WTC11 (cell line): ENCODE measurements at places on chromosomes 12 and 14.

DNA sequence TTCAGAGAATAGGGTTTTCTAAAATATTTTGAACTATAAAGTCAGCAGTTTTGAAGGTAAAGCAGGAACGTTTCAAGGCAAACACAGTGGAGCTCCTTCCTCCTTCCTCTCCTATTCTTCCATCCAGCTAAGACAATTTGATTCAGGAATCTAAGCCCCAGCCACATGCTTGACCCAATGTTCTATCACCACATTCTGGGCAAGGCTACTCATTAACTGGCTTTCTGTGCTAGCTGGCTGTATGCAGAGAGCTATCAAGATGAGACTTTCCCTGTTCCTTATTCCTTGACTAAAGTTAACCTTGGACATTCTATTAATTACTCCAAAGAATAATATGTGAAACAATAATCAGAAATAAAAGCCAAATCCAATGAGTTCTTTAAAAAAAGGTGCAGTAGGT lies 266.9 kb downstream of the NOVA1 start:
- no peak for DNase-seq

DNA sequence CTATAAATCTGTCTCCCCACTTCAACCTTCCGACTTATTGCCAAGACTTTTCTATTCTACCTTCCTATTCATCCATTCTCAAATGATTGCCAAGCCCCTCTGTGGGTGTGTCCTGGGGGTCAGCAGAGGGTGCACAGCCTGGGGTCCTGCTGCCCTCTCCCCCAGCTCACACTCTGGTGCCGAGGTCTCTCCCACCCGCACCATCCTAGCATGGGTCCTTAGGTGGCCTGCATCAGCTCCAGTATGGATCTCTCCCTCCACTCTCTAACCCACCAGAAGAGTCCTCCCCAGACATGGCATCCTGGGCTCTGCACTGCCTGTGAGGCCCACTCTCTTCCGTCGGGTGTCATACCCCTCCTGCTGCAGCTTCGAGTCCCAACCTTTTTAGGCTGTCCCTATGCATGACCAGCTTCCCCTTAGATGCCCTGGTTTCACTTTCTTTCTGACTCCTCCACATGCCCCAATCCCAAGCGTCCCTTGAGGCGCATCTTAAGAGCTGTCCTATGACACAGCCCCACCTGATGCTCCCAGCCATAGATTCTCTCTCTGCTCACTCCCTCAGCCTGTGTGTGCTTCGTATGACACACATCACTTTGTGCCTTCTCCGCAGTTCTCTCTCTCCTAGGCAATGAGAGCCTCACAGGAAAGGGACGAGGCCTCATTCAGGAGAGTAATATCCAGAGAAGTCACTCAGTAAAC lies 43.9 kb downstream of the GIT2 start:
- no peak for DNase-seq

DNA sequence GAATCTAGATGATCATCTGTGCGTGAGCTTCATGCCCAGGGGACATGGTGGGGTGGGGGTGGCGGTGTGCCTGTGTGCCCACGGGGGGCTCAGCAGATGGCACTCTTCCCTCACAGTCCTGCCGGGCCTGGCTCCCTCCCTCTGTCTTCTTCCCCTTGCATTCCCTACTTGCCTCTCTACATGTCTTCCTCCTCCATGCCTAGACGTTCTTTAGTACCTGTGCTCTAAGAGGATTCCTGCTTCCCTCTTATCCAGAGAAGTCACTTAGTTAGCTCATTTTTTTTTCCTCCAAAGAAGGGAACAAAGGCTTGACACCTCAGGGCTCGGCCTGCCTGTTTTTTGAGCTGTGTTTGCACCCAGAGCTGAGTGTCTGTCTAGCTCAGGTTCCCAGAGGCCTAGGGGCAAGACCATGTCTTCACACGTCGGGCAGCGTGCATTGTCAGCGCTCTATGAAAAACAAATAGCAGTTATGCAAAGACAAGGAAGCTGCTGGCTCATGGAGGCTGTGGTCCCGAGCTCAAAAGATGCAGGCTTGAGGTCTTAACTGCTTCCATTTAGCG lies 48.8 kb downstream of the NINJ2 start:
- peak; percentile 41 for DNase-seq

DNA sequence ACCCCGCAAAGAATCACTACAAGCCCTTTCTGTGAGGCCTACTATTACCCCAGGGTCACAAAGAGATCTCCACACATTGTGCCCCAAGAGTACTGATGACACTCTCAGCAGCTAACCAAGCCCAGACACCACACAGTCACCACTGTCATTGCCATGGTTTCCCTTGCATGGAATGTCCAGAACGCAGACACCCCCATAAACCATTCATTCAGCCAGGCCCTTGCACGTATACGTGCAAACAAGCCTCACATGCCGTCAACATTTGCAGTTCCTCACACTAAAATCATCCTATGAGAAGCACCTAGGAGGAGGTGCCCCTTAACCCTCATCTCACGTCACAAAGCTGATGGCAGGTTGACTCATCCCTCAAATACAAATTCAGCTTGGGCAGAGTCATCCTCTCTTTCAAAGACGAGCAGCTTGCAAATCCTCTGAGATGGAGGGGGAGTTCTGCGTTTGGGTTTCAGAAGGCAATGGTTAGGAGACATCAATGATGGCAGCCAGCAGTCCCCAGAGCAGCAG lies 17.1 kb upstream of the KRT77 start:
- no peak for DNase-seq

- no peak for DNase-seq
These were observed 510.5 kb upstream of the TBX3 start for GRCh38 chr12:115194448-115194847.

GRCh38 chr14:92717571-92718042 lies 30.8 kb downstream of the LGMN start:
- DNase-seq: no peak

DNA sequence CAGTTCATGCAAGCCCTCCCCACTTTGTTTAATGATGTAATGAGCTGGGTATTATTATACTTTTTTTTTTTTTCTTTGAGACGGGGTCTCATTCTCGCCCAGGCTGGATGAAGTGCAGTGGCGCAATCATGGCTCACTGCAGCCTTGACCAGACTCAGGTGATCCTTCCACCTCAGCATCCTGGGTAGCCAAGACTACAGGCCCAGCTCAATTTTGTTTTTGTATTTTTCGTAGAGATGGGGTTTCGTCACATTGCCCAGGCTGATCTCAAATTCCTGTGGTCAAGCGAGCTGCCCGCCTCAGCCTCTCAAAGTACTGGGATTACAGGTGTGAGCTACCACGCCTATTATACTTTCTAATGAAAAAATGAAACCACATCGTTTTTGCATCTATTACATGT lies 4.5 kb upstream of the DCAF11 start:
- no peak for DNase-seq

DNA sequence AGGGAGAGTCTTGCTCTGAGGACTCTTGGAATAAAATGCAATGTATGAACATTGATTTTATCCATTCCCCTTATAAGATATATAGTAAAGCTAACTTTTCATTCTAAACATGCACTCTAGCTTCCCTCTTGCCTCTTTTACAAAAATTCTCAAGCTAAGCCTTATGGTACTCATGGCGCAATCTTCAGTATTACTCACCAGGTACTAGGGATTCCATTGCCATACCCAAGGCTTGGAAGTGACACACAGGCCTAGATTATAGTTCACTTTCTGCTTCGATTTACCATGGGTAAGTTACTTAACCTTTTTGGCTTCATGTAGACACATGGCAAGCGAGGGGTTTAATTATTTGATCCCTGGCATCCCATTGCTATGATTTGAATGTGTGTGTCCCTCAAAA lies 331.5 kb downstream of the LRIG3 start:
- DNase-seq: no peak

DNA sequence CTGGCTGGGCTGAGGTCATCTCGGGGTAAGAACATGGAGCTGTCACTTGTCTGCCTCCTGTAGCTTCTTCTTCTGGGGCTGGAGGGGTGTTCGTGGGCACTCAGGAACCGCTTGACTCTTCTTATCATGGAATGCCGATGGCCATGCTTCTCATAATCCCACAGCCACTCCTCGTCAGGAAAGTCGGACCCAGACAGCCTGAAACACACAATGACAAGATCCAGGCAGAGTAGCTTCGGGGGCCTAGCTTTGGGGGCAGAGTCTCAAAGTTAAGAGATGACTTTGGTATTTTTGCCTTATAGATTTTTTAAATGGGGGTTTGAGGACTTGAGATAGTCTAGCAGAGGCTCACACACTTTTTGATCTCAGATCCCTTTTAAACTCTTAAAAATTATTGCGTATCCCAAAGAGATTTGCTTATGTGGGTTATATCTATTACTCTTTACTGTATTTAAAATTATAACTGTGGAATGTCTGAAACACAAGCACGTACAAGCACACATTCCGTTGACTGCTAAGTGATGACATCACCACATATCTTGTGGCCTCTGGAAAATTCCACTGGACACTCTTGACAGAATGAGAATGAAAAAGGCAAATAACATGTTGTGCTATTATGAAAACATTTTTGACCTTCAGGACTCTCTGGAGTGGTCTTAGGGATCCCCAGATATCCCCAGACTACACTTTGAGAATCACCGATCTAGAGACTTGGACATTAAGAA lies 43.3 kb downstream of the BEST3 start:
- DNase-seq: no peak

DNA sequence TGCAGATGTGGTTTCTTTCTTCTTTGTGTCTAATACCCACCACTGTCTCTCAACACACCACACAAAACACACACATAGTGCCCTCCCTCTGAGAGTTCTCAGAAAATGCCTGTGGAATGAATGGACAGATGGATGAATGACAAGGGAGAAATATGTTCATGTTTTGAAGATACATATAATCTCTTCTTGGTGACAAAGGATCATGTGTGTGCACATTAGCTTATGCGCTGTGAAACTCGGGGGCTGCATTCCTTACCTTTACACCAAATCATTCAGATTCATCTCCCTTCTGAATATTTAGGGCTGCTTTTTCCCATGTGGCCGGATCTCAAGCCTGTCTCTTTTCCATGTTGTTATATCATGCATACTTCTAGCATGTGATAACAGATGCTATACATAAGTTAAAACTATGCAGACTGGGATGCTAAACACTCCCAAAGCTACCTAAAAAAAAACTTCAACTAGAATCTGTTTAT lies 111.4 kb downstream of the EPS8 start:
- no peak for DNase-seq

DNA sequence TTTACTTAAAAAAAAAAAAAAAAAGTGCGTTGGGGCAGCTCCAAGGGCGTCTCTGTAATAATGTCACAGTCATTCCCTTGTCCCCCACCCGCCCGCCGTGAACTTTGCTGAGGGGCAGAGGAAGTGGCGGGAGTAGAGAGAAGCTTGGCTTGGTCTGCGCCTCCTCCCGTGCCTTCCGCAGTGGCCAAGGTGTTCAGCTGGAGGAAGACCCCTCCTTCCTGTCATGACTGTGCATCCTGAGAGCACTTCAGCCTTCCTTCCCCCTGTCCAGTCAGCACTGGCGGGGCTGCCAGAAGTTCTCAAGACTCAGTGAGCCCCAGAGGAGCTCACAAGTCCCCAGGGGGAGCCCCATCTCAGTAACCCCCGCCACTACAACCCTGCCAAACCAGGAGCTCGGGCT lies 32.2 kb downstream of the AACS start:
- DNase-seq: no peak

GRCh38 chr14:23605931-23606585 lies 27.5 kb upstream of the JPH4 start:
- no peak for DNase-seq

GRCh38 chr12:2825132-2825531 lies 9.7 kb downstream of the NRIP2 start:
- no peak for DNase-seq

- DNase-seq: peak; percentile 21
These were observed 530 bp downstream of the APAF1 start for GRCh38 chr12:98645572-98646067.

- DNase-seq: no peak
These were observed 79.9 kb downstream of the HECTD1 start for GRCh38 chr14:31127690-31128089.

- DNase-seq: peak; percentile 74
These were observed at the start of gene HDAC7 for GRCh38 chr12:47819896-47820630. TSS of gene HDAC7 (minus strand) at chr12:47819903. CDS start at chr12:47819785, 118 bp downstream.

GRCh38 chr12:104615048-104615561 lies 158.4 kb downstream of the CHST11 start:
- no peak for DNase-seq

GRCh38 chr14:91875525-91876286 lies 8.4 kb upstream of the TC2N start:
- no peak for DNase-seq

GRCh38 chr12:64649487-64649886 lies 39.2 kb downstream of the RASSF3 start:
- DNase-seq: no peak

GRCh38 chr12:88057994-88058718 lies 29.0 kb upstream of the C12orf50 start:
- DNase-seq: no peak

GRCh38 chr14:46490238-46490685 lies 161.3 kb downstream of the RPL10L start:
- DNase-seq: peak; percentile 12

GRCh38 chr12:52306731-52307130 lies 14.5 kb downstream of the KRT83 start:
- no peak for DNase-seq

- DNase-seq: no peak
These were observed 193.6 kb upstream of the GARIN6 start for GRCh38 chr12:99453836-99454538.

DNA sequence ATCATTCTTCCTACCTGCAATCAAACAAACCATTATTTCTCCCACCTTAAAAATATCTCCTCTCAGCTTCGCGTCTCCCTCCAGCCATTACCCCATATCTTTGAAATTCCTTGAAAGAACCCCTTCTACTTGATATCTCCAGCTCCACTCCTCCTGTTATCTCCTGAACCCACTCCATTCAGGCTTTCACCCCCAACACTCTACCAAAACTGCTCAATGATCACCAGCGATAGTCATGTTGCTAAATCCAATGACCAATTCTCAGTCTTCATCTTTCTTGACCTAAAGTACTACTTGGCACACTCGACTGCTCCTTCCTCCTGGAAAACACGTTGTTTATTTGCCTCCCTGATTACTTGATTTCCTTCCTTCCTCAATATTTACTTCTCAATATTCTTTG lies 70.1 kb downstream of the DUSP16 start:
- DNase-seq: no peak

GRCh38 chr14:77722301-77722700 lies 14.4 kb downstream of the SLIRP start:
- DNase-seq: no peak
